ENCODE measurements at places on chromosomes 3 and 15. TPM values are rescaled to one million over a fixed set of nuclear protein-coding genes. Genes with fewer than 3 reads are reported as not detected.

Gene PLSCR2
- not detected for total RNA-seq

Gene TIGIT
- total RNA-seq = not detected

Gene STRA6
- total RNA-seq = 30.8 TPM

Gene OR4F6
- total RNA-seq = not detected

Gene CCK
- 0.42 TPM for total RNA-seq

Gene CCDC80
- 60.9 TPM for total RNA-seq

Gene IL1RAP
- 11.8 TPM for total RNA-seq

Gene CCR8
- total RNA-seq = not detected

Gene ARIH2
- total RNA-seq = 84.5 TPM

Gene ERC2
- 11.3 TPM for total RNA-seq

Gene TIPIN
- total RNA-seq = 58.0 TPM

Gene SAMMSON
- not detected for total RNA-seq

Gene GOLGA6L7
- total RNA-seq = not detected

Gene TTC21A
- total RNA-seq = 1.3 TPM

Gene RASSF1
- total RNA-seq = 21.2 TPM

Gene GOLGA6A
- 0.06 TPM for total RNA-seq

Gene PP2D1
- not detected for total RNA-seq

Gene SSUH2
- 0.27 TPM for total RNA-seq

Gene ANKUB1
- not detected for total RNA-seq

Gene GOLGA8S
- total RNA-seq = not detected

Gene CSTA
- not detected for total RNA-seq

Gene MYLK
- 52.7 TPM for total RNA-seq

Gene MDFIC2
- total RNA-seq = not detected

Gene AMIGO3
- total RNA-seq = 1.6 TPM

Gene SLC28A1
- not detected for total RNA-seq

Gene MOBP
- total RNA-seq = not detected

Gene CLDN18
- not detected for total RNA-seq

Gene AMOTL2
- total RNA-seq = 99.8 TPM

Gene MYO5A
- total RNA-seq = 60.8 TPM

Gene CP
- not detected for total RNA-seq

Gene QTRT2
- total RNA-seq = 37.0 TPM

Gene MUC20
- not detected for total RNA-seq

Gene IRAK2
- total RNA-seq = 12.7 TPM

All from Daoy (cell line).